ENCODE measurements at places on chromosomes 4 and X. TPM values are rescaled to one million over a fixed set of nuclear protein-coding genes. Genes with fewer than 3 reads are reported as not detected.
A peak's percentile ranks its signal among the peaks of the same experiment; 100 is the strongest.

- DNase-seq: no peak
Observed at GRCh38 chrX:131067846-131068745, 9.9 kb downstream of the ARHGAP36 start.

- no peak for DNase-seq
Observed at GRCh38 chr4:86449746-86450588, 90.1 kb upstream of the MAPK10 start.

- peak; percentile 74 for DNase-seq
Observed at GRCh38 chr4:143406523-143406922, 69.8 kb downstream of the GAB1 start.

DNA sequence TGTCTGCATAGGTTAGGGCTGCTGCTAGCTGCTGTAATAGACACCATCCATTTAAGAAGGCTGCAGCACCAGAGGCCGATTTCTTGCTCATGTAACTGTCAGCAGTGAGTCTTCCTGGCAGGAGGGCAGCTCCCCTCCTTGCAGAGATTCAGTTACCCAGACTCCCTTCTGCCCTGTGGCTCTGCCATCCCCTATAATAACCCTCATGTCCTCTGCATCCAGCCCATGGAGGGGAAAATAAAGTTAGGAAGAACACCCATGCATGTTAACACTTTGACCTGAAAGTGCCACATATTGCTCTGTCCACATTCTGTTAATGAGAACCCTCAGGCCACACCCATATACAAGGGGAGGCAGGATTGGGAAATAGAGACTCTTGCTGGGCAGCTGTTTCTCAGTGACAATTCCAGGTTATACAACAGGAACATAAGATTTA, 5.4 kb downstream of the STBD1 start:
- DNase-seq: no peak

DNA sequence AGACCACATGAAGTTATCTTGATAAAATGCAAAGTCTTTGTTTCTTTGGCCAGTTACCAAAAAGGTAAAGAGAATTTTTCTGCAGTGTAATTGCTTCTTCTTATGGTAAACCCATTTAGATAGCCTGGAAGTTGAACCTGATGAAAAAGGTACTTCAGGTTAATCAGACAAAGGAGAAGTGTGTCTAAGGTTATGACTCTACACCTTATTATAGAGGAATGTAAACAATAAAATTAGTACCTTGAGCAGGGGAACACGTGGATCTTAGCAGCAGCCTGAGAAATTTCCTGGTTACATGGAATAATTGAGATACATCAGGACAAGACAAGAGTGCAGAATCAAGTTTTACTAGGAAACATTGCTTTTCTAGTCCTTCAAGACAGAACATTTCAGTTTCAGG, 70.8 kb downstream of the RAP1GDS1 start:
- no peak for DNase-seq

Gene MAGEA6
- not detected for total RNA-seq

DNA sequence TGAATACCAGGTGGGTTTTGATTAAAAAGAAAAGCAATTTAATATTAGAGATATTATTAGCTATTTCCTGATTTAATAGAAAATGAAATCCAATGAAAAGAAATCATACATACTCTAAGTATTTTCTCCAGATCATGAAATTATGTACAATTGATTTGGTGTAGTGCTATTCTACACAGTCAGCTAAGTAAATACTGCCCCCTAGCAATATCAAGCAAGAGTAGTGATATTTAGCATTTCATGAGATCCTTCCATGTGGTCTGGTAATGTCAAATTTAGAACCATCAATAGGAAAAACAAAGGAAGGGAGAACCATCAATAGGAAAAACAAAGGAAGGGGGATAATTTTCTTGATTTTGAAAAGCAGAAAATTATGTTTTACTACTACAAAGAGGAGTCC, 114.6 kb downstream of the TBCK start:
- DNase-seq: no peak

Gene GPR50
- not detected for total RNA-seq

- DNase-seq: no peak
Observed at GRCh38 chr4:177264788-177265422, 44.8 kb upstream of the NEIL3 start.
